Germinal center (tissue), 1 donor: ENCODE measurements at places on chromosomes 3 and 15.

GRCh38 chr3:161401389-161401788 lies 30.1 kb upstream of the SPTSSB start:
- DNase-seq = no peak

DNA sequence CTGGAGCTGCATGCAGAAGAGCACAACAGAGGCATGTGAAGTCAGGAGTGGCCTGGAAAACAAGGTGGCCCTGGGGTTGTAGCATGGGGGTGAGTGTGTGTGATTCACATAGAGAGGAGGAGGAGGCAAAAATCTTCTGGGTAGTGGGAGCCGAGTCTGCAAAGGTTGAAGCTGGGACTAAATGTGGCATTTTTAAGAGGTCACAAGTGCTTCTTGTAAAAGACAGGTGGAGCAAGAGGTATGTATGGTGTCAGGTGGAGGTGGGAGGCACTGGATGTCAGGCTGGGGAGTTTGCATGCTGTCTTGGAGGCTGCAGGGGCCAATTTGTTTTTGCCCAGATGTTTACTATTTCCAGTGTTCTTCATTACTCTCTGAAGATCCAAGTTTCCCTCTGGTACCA lies 42.4 kb downstream of the C3orf20 start:
- no peak for DNase-seq

DNA sequence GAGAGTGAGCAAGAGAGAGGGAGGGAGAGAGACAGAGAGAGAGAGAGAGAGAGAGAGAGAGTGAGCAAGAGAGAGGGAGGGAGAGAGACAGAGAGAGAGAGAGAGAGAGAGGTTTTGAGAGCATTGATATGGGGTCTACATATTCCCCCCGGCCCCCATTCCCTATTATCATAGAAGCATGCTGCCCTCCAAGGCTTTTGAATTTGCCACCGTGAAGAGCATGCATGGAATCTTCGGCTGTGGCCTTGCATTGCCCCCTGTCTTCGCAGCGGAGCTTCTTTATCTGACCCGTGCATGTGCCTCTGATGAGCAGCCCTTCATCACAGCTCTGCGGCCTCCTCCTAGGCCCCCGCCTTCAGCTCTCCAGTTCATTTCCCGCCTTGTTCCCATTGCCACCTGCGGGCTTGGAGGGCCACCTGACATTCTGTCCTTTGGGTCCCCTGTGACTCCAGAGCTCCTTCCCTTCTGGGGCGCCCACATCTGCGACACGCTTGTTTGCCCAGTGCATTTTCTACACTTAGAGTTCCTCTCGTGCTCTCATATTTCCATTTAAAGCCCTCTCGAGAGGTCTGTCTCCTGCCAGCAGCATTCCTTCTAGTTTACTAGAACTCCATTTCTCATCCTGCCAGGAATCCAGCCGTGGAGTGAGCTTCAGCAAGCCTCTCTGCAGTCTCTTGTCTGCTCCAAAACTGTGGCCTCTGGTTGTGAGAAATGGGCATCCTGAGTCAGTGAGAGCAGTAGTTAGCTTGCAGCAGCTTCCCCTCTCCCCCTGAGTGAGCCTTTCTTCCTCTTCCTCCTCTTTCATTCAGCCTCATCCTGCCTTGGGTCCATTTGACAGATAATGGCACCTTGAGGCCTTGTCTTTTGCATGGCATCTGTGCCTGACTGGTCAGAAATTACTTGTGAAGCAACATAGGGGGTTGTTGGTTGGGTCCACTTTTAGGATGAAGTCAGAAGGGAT lies 25.3 kb downstream of the LPP start:
- DNase-seq = peak; percentile 43

GRCh38 chr3:153855772-153856171 lies 265.4 kb upstream of the ARHGEF26 start:
- DNase-seq = no peak

DNA sequence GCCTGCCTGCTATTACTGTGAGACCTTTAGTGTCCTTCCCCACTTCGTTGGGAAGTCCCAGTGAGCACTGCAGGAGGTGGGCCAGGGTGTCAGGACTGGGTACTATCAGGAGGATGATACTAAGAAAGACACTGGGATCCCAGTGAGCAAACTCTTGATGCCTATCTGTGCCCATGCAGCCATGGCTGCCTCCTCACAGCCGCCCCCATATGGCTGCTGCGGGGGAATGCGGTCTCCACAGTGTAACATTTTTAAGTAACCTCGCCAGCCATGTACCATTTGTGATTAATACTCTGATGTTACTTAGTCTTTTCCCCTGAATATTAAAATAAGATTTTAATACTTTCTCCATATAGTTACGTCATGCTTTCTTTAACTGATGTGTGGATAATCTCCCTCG lies 312.2 kb downstream of the RYR3 start:
- DNase-seq = no peak

GRCh38 chr3:127672429-127673190 lies at the start of gene ABTB1:
TSS of gene ABTB1 (plus strand) at chr3:127672952. CDS start at chr3:127673026, 74 bp downstream.
- DNase-seq = peak; percentile 95

DNA sequence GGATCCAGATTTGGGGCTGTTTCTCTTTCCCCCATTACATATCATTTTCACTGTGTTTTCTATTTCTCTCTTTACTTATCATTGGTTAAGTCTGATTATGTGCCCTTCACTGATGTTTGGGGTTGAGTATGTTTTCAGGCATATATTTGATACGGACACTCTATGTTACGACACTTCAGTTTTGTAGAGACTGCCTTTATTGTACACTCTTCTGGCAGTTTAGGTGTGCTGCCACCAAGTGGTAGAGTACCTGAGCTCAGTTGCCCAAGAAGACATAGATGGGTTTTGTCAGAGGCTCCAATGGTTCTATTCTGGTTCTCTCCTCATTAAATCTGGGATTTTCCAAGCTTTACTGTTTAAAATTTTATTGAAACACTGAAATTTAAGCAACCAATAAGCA lies 255.0 kb upstream of the ROPN1 start:
- no peak for DNase-seq
